ENCODE measurements at places on chromosomes 12 and 14.

DNA sequence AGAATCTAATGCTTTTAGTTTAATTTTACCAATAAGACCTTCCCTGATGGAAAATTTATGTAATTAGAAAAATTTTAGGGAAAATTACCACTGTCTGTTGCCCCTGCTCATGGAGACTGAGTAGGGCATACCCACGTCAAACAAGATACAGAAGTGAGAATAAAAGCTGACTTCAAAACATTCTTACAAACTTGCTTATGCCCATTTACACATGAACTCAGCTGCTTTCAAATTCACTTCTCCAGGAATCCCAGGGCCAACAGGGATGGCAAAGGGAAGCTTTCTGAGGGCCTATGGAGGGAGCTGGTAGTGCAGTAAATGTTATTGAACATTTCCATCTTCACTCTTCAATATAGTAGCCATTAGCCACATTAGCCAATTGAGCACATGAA, 4.8 kb upstream of the NINJ2 start:
- DNase-seq = no peak

DNA sequence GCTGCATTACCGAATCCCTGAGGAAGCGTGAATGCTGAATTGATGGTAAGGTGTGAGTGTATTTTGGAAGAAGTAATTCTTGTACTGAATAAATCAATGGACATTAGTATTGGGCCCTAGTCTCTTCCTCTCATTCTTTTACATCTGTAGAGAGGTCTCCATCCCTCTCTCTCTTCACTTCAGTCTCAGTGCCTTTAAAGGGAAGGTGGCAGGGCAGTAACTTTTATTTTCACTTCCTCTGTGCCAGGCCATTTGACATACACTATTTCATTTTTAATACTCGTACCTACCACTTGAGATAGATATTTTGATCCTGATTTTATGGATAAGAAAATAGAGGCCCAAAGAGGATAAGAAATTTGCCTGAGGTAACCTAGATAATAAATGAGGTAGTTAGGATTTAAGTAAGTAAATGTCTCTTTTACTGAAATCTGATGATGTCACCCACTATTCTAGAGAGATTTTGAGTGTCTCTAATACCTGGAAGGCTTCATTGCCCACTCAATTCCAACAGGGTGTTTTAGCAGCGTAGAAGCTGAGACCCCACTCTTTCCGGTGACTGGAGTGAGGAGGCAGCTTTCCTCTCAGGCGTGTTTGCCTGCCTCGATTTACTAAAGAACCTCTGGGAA, 177.9 kb upstream of the PRICKLE1 start:
- DNase-seq = no peak

DNA sequence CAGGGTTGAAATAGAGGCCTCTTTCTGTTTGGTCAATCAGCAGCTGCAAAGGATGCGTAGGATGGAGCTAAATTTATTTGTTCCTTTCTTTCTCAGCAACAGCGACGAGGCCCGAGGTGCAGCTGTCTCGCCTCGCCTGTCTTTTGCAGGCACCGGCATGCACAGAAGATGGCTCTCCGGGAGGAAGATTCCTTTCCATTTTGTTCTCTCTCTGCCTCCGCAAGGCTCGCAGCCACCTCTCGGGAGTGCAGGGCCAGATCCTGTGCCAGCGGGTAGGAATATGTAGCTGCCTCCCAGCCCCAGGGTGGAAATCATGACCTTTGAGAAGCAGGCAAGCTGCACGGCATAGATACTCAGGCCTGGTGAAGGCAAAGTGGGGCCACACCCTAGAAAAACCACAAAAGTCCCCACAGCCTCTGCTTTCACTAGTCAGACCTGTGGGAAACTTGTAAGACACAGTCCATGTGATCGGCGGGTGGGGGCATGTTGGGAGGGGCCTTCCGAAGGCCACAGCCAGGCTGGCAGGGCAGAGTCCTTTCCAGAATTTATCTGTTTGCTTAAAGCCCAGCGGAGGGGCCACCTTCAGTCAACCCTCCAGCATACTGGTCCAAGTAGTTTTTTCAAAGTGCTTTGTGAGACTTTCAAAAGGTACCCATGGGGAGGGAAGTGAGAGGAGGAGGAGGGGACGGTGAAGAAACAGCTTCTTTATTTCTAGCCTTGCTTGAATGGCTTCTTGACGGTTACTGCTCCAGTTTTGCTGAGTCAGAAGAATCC, at the start of gene MAP1LC3B2:
Gene MAP1LC3B2, plus strand, starts transcription at position 220 of the 774 bp plus-strand sequence. CDS start 16,562 bp downstream, outside the sequence.
- no peak for DNase-seq

- no peak for DNase-seq
Observed at GRCh38 chr14:86613126-86613525, 1083.2 kb downstream of the FLRT2 start.

GRCh38 chr14:33315721-33316120, 377.0 kb downstream of the NPAS3 start:
- no peak for DNase-seq

- no peak for DNase-seq
Observed at GRCh38 chr12:64706857-64707256, 52.3 kb downstream of the GNS start.

DNA sequence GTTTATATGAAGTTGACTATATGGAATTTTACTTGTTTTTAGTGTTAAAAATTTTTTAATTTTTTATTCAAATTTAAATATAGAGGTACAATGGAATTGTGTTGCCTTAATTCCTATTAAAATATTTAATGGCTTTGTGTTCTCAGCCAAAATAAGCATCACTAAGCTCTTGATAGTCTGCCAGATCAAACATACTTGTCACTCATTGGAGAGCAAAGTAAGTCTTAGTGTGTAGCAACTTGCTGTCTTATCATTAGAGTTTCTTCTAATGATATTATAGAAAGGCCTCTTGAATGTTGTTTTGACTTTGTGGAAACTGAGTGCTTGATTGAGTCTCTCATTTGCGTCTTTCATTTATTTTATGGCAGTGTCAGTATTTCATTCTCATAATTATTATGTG, 10.7 kb downstream of the SFSWAP start:
- DNase-seq = no peak

DNA sequence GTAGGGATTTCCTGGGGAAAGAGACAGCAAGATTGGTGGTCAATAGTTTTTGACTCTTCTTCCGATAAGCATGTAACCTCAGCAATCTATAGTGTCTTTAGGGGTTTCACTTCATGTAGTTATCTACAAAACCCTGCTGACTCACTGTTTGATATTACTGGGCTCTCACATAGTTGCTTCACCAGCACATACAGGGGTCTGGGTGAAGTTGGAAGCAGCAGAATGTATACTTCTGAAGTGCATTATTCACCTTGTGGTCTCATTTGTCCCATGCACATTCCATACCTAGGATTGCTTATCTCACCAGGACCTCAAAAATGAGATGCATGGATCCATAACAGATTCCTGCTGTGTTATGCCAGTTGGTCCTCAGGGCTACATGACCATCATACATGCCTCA, 280.0 kb downstream of the LRIG3 start:
- DNase-seq = no peak

- DNase-seq = no peak
Observed at GRCh38 chr12:67043771-67044170, 225.4 kb upstream of the CAND1 start.

GRCh38 chr14:98368916-98369315, 903.1 kb downstream of the BCL11B start:
- no peak for DNase-seq

DNA sequence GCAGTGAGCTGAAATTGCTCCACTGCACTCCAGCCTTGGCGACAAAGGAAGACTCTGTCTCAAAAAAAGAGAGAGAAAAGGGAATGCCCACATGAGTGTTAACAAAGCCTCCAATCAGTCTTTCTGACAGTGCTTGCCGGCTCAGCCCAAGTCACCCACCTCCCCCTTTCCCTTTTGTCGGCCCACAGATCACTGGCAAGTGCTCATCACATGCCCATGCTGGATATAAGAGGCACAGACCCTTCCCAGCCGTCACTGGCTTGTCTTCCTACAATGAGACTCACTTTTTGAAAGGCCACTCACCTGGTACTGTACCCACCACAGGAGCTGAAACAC, 70.8 kb downstream of the CCDC88C start:
- no peak for DNase-seq

Measured in WERI-Rb-1 (cell line).